ENCODE measurements at places on chromosomes 4 and X.

DNA sequence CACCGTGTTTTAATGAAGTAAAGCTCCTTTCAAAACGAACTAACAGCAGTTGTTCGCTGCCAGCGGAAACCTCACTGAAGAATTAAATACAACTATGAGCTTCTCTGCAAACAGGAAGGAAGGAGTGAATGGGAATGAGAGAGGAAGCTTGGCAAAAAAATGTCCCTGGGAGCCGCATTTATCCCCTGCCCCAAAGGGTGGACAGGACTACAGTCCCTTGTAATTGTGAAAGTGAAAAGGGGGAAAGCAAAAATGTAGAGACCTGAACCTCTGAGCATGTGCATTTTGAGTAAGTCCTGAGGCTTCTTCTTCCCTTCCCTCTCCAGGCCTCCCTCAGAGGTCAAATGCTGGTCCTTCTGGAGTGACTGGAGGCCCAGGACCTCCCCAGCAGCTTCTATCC, 53.8 kb upstream of the BMP2K start:
- no peak for DNase-seq

DNA sequence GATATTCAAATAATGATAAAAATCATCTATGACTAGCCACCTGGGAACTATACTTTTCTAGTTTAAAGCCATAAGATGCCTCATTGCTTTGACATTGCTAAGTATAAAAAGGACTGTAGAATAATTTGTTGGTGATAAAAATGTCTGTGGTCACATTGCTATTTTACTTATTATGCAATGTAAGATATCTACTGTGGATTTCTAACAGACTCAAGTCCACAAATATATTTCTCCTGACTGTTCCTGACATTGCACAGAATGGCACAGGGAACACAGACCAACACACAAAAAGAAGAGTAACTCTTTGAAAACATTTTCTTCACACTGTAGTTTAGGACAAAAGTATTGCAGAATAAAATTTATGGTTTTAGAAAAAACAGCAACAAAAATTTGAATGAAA, 2.2 kb upstream of the TMPRSS11E start:
- no peak for DNase-seq

GRCh38 chrX:45320191-45320590, 119.5 kb upstream of the DIPK2B start:
- no peak for DNase-seq

DNA sequence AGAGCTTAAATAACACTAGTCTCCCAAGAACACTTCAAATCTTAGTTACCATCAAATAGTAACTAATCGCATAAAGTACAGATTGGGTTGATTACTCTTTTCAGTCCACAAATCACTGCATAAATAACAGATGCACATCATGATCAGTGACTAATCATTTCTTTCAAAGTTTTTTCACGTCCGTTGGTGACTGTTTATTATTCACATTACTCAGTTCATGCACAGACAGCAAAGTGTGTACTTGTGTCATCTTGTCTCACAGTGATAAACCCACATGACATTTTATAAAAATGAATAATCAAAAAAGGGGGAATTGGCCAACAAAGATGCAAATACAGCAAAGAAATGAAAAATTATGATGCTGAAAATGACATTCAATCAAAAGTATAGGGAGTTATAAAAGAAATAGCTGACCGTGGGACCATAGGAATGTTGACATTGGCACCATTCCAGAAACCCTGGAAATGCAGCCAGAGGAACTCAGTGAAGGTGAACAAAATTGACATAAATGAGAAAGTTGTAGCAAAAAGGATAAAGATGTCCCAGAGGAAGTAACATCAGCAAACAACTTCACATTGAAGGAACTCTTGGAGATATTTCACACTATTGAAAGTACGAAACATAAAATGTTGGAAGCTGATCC, 161.5 kb downstream of the SOX3 start:
- no peak for DNase-seq

- no peak for DNase-seq
Measured at GRCh38 chr4:10973686-10974085, 289.1 kb upstream of the CLNK start.

DNA sequence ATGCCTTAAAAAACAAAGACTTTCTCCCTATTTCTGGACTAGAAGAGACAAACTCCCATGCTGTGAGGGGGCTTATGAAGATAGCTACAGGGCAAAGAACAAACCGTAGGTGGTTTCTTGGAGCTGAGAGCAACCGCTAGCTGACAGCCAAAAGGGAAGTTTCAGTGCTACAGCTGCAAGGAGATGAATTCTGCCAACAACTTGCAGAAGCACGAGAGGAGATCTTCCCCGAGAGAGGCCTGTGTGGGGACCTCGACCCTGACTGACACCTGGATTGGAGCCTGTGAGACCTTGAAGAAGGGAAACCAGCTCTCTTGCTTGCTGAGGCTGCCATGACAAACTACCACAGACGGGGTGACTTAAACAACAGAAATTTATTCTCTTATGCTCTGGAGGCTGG, 183.8 kb upstream of the VCX3A start:
- DNase-seq = no peak

DNA sequence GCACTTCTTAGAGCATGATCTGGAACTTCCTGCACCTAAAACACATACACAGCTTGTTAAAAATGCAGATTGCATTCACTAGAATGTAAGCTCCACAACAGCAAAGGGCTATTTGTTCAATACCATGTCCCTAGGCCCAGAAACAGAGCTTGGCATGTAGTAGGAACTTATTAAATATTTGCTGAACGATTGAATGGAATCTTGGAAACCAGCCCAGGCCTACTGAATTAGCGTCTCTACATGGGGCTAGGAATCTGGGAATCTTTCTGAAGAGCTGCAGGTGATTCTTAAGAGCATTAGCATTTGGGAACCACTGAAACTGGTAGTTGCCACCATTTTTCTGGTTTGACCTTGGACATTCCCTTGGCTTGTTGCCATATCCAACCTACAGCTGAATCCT, 234.1 kb downstream of the STIM2 start:
- DNase-seq = no peak

DNA sequence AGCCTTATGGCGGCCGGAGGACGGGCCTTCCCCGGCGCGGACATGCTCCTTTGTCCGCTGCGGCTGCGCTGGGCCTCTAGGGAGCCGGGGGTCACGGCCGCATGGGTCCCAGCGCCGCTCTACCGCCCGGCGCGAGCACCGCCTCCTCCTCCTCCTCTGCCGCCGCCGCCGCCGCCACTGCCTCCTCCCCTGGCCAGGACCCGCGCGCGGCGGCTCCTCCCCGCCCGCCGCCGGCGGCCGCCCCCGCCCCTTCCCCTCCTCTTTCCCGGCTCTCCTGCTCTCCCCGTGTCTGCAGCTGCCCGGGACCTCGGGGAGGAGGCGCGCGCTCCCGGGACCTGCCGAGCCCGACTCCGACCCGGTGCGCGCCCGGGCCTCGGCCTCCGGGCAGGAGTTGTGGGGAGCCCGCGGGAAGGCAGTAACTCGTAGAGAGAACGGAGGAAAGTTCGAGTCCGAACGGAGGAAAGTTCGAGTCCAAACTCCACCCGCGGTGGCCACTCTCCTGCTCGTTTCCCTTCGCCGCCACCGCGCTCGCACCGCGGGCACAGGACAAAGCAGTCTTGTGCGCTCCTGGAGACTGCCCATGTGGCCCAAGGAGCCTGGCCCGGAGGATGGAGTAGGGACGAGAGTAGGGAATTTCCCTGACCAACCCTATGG, at the start of gene ADGRA3:
Gene ADGRA3, minus strand, starts transcription at position 179 of the 654 bp plus-strand sequence. CDS start 282 bp downstream, outside the sequence.
- DNase-seq = peak; percentile 59

DNA sequence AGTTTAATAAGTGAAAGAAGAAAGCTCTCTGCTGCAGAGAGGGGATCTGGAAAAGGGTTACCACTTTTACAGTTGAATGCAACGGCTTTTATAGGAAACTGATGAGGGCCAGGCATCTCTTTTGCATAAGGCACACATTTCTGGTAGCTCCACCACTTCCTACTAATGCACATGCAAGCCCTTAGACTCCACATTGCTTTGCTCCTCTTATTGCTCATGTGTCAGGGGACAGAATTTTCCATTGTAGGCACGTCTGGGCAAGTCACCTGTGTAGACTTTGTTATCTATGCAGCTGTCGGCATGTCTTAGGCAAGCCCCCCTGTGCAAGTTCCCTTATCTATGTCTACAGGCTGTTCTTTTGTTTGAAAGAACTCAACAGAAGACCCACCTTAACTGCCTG, 294.6 kb upstream of the STS start:
- DNase-seq = no peak

DNA sequence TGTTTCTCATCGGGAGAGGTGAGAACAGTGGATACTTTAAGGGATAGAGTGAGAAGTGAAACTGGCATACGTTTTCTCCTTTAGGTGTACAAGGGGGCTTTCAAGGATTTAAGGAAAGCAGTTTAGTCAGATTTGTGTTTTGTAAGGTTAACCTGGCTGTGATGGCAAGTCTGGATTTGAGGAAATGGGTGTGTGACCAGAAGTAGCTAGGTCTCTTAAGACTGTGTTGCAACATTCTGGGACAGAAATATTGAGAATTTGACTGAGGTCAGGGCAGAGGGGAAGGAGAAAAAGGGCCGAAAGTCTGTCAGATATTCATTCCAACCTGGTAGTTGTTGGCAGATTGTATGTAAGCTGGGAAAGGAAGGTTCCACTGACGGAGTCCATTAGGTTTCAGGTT, 10.4 kb upstream of the GABRE start:
- no peak for DNase-seq

DNA sequence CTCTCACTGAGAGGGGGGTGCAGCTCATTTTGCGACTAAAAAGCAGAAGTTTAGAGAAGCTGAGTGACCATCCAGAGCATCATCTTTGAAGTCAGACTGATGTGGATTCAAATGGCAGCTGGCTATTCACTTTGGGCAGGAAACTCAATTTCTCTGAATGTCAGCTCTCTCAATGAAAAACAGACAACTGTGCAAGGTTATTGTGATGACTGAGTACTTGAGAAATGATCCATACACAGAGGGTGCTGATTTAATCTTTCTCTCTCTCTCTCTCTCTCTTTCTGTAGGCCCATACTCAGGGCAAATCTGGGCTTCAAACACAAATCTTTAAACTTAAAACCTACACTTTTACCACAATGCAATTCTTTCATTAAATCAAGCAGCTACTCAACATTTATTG, 185.8 kb upstream of the SLIT2 start:
- DNase-seq = no peak

GRCh38 chr4:16079046-16079445, 4.8 kb downstream of the PROM1 start:
- no peak for DNase-seq

GRCh38 chr4:147707892-147708672, 23.8 kb upstream of the ARHGAP10 start:
- DNase-seq = peak; percentile 59

DNA sequence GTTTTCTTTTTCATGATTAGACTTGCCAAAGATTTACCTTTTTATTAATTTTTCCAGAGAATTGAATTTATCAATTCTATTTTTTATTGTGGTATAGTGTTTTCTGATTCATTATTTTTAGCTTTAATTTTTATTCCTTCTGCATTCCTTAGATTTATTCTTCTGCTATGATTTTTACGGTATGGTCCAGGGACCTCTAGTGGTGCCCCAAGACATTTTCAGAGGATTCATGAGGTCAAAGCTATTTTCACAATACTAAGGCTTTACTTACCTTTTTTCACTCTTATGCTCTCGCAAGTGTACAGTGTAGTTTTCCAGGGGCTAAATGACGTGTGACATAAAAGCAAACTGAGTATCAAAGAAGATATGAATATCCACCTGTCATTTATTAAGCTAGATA, 8.0 kb downstream of the RADX start:
- no peak for DNase-seq
